Stimulated activated CD4-positive, alpha-beta T cell treated with anti-CD3 and anti-CD28 coated beads, Interleukin-12 subunit alpha, Interleukin-12 subunit beta, amount 100 ng/mL, for 4 hours (primary cell): ENCODE measurements at places on chromosomes 16 and 17.

DNA sequence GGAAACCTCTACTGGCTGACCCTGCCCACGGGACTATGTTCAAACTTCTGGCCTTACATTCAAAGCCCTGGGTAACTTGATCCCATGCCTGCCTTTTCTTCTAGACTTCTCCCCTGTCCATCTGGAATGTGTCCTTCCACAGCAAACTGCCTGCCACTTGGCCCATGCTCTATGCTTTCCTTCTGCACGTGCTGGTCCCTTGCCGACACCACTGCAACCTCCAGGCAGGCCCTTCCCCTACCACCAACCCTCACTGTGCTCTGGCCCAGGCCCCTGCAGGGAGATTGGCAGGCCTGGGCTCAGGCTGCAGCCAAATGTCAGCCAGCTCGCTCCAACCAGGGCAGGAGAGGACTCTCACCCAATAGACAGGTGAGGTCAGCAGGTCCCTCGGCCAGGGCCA lies 11.0 kb downstream of the HSD11B2 start:
- no peak for DNase-seq

DNA sequence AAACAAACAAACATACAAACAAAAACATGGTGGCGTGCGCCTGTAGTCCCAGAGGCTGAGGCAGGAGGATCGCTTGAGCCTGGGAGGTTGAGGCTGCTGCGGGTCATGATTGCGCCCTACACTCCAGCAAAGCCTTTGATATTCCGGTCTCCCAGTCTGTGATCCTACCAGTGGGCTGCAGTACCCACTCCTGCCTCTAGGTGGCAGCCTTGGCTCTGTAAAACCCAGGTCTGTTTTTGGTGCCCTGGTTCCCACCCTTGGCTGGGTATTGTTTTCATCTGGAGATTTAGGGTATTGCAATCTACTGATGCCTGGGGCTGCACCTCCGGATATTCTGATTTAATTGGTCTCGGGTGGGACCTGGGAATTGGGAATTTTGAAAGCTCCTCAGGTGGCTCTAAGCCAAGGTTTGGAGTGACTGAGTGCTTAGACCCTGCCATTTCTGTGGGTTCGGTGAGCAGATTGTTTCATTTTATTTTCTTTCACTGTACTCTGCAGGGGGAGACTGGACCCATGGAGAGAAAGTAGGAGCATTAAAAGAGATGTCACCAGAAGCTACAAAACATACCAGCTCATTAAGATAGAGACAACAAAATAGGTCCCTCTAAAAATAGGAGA lies 40.5 kb downstream of the MYH3 start:
- DNase-seq, result peak; percentile 68

- no peak for DNase-seq
These were observed 72.1 kb upstream of the HNF1B start for GRCh38 chr17:37816950-37817349.

DNA sequence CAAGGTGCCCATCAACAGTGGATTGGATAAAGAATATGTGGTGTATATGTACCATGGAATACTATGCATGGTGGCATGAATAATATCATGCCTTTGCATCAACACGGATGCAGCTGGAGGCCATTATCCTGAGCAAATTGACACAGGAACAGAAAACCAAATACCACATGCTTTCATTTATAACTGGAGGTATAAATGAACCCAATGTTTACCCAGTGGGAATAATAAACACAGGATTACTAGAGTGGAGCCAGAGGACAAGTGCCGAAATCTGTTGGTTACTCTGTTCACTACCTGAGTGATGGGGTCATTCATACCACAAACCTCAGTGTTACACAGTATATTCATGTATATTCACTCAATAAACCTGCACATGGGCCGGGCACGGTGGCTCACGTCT lies 125.2 kb downstream of the CDH11 start:
- no peak for DNase-seq

DNA sequence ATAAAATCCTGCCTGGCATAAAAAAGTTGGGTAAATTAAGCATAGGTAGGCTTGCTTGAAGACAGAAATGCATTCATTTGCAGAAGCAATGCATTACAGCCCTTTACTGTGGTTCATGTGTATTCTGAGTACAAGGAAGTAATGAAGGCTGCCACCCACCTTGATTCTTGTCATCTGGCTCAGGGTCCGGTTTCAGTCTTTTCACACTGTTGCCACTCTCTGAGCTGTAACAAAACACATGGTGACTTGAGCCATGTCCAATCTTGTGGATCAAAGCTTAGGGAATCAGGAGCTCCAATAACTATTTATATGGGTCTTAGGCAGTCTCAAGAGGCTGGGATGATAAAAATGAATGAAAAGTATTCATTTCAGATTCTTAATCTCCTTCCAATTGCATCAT lies 22.0 kb downstream of the PSME3IP1 start:
- DNase-seq, result no peak

DNA sequence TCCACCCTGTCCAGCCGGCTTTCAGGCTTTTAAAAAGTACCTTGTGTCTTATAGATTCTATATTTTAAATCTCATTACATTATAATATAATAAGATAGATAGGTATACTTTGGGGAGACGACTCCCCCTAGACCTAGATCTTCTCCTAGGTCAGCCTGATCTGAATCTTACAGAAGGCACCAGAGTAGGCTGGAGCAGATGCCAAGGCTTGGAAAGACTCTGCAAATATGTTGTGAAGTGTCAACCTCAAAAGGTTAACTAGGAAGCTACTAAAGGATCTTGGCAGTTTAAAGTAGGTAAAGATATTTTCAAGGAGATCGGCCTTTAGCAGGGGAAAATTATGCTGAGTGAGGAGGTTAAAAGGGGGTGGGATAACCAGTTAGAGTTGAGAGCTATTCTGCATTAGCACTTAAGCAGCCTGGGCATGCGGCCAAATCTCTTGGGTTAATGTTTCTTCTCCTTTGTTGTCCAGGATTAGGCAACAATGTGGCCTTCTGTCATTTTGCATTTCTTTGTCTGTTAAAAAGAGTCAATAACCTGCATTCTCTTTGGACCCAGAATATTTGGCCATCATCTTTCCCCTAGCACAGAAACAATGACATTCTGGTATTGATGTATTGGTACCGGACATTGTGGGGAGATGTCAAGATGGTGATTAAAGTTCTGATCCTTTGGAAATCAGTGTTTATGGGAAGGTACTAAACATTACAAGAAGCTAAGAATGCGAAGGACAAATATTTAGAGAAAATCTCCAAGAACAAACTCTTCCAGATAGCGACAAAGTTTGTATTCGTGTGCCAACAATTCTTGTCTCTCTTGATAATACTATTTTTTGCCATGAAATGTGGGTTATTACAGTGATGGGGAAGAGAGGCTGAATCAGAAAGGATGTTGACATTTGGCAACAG lies 51.2 kb upstream of the DHX40 start:
- DNase-seq, result no peak

GRCh38 chr16:4246777-4247459 lies 5.0 kb upstream of the SRL start:
- DNase-seq, result no peak

GRCh38 chr16:82187829-82188228 lies 17.8 kb upstream of the MPHOSPH6 start:
- DNase-seq, result no peak

DNA sequence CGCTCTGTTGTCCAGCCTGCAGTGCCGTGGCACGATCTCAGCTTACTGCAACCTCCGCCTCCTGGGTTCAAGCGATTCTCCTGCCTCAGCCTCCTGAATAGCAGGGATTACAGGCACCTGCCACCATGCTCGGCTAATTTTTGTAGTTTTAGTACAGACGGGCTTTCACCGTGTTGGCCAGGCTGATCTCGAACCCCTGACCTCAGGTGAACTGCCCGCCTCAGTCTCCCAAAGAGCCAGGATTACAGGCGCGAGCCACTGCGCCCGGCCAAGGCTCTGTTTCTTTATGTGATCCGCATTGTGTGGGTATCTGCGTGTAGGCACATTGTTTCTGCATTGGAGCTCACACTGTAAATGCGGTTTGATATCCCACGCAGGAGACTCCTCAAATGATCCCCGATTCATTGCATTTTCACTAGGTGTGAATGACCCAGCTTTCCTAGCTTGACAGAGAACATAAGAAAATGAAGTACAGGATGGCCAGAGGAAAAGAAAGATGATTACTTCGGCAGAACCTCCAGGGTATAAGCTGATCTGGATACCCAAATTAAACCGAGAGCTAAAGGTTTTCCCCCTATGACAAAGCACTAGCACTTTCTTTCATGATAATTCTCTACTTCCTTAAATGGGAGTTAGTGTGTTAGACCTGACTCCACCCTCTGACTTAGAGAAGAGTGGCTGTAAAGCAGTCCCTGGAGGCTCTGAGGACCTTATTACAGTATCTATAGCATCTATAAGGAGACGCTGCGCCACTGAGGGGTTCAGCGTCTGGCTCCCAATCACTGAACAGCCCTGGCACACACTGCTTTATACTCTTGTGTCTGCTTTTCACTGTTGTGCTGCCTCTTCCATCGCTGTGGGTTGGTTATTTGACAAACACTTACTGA lies 17.3 kb downstream of the COTL1 start:
- DNase-seq, result no peak

GRCh38 chr17:32007463-32008298 lies 498 bp downstream of the LRRC37B start:
- DNase-seq, result peak; percentile 32

- no peak for DNase-seq
These were observed 61.6 kb downstream of the RPGRIP1L start for GRCh38 chr16:53642094-53642493.

GRCh38 chr16:23934610-23935236 lies 98.9 kb downstream of the PRKCB start:
- no peak for DNase-seq

DNA sequence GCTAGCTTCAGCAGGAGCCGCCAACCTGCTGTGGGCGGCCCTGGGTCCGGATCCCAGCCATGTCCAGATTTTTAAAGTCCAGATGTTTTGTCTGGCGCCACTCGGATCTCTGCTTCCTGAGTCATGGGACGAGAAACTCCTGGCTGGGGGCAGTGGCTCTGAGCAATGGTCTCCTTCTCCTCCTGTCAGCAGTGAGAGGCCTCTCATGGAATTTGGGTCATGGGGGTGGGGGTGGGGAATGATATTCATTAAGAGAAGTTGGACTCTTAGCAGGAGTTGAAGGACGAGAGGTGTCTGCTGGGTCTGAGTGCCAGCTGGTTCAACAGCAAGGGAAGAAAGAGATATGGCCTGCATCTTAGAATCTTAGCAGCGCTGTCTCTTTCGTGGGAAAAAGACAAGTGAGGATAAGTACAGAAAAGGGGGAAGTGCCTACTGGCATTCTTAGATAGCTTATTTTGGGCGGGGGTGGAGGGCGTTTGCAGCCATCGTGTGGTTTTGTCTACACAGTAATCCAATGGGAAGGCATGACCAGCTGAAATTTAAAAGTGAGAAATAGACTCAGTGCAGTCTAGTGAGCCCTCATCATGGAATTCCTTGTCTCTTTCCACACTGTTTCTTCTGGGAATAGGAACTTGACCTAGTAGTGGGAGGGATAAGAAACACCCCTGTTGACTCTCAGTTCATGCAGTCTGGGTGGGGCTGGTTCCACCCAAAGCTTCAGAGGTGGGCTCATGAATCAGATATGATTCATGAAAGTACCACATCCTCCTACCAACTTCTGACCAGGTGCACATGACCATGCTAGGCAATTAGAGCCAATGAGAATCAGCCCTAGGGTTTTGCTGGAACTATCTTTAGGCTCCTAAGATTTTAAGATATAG lies 80.5 kb downstream of the MYH13 start:
- DNase-seq, result no peak

DNA sequence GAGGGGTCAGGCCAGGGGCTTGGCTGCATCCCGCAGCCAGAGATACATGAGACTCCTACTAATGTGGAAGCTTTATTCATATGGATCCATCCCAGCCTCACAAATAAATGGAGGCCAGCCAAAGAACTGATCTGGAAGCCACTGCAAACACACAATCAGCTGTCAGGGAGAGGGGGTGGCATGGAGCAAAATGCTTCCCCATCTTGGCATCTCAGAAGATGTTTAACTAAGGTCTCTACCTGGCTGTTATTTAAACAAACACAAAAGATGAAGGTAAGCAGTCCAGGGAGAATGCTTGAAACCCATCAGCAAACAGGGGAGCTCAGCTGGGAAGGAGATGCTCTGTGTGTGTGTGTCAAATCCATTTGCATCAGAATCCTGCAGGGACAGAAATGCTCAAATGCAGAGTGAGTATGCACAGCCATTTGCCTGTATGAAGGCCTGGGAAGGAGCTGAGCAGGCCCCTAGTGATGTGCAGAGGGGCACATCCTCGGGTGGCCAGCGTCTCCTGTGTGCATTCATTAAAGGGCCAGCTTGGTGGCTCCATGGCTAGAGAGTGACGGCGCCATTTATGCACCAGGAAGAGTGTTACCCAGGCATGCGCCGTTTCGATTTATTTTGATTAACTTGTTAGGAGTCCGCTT lies 34.2 kb upstream of the IRX3 start:
- no peak for DNase-seq

GRCh38 chr16:83973581-83974385 lies 5.7 kb downstream of the NECAB2 start:
- no peak for DNase-seq

GRCh38 chr16:72945611-72946010 lies 102.3 kb downstream of the ZFHX3 start:
- no peak for DNase-seq

GRCh38 chr17:81914103-81914850 lies 3.1 kb upstream of the PCYT2 start:
- DNase-seq, result no peak

GRCh38 chr17:56165072-56165641 lies 11.9 kb downstream of the ANKFN1 start:
- no peak for DNase-seq

GRCh38 chr17:59766491-59766890 lies 59.0 kb downstream of the VMP1 start:
- DNase-seq, result no peak

DNA sequence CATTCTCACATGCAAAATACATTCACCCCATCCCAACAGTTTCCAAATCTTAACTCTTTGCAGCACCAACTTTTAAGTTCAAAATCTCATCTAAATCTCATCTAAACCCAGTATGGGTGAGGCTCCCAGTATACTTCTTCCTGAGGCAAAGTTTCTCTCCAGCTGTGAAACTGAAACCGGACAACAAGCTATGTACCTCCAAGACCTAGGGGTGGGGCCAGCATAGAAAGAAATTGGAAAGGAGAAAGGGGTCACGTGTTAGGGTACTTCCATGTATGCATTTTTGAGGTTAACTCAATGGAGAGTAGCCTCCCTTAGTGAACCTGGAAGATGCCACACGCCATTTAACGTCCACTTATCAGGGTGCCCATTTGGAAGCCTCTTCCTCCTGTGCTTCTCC lies 23.9 kb upstream of the LRRC75A start:
- DNase-seq, result no peak
